CD4-positive, alpha-beta memory T cell (primary cell): ENCODE measurements at places on chromosomes 3 and 15.

DNA sequence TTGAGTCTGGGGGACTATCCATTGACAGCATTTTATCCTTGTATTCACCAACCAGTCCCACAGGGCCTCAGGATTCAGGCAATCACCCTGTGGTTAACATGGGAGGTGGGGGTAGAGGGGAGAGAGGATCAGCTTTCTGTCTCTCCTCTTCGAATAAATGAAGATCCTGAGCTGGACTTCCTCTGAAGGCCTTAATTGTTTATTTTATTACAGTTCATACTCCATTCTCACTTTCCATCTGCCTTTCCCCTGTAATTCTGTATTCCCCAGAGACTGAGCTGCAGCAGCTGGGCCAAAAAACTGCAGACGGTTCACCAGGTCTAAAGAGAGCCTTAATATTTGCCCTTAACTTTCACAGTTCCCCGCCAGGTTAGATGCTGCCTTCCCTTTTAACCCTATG is 11.9 kb downstream of the TAGLN3 start:
- DNase-seq = no peak

- DNase-seq = no peak
These were observed 29.7 kb downstream of the TEX9 start for GRCh38 chr15:56394909-56395308.

DNA sequence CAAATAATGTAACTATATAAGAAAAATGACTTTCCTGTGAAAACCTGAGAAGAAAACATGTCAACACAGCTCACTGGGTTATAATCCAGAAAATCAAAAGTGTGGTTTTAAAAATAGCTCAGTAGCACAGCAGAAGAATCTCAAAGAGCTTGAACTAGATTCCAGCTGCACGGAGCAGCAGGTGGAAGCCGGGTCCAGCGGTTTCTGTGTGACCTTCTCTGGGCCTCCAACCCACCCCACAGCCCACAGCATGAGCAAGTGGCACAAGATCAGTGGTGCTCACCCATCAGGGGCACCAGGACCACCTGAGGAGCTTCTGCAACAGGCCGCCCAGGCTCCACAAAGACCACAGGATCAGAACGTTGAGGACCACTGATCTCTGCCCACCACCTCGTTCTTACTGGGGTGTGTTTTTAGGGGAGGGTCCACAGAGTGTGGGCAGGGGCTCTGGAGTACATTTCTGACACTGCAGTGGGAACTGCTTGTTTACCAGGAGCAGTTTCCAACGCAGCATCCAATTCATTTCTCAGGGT is 23.2 kb downstream of the SLC41A3 start:
- no peak for DNase-seq

DNA sequence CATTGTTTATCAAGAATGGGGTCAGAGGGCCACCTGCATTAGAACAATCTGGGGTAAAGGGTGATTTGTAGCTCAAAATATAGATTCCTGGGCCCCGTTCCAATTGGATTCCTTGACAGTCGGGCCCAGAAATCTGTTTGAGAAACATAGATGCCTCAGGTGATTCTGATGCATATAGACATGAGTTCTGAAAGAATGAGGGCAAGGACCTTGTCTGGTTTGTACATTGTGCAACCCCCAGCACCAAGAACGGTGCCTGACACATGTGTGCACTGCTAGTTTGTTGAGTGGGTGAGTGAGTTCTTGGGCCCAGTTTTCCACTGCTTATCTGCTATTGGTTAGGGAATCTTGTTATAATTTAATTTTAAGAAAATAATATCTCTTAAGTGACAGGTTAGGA is 16.6 kb downstream of the CRYBG3 start:
- no peak for DNase-seq

DNA sequence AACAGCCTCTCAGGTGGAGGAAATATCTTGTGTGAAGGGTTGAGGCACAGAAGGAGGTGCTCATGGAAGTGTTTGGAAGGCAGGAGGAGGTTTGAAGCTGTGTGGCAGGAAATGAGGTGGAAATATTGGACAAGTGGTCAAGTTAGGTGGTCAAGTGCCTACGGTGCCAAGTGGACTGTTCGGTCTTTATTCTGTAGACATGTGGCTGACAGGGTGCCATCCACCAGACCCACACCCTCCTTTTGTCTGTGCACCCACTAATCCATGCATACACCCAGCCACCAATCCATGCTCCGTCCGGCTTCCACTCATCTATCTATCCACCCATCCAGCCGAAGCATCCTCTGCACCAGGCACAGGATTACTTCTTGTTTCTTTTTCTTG is 2.2 kb downstream of the SLC6A20 start:
- DNase-seq = no peak

- no peak for DNase-seq
These were observed 155.1 kb upstream of the LRRFIP2 start for GRCh38 chr3:37329465-37329864.

DNA sequence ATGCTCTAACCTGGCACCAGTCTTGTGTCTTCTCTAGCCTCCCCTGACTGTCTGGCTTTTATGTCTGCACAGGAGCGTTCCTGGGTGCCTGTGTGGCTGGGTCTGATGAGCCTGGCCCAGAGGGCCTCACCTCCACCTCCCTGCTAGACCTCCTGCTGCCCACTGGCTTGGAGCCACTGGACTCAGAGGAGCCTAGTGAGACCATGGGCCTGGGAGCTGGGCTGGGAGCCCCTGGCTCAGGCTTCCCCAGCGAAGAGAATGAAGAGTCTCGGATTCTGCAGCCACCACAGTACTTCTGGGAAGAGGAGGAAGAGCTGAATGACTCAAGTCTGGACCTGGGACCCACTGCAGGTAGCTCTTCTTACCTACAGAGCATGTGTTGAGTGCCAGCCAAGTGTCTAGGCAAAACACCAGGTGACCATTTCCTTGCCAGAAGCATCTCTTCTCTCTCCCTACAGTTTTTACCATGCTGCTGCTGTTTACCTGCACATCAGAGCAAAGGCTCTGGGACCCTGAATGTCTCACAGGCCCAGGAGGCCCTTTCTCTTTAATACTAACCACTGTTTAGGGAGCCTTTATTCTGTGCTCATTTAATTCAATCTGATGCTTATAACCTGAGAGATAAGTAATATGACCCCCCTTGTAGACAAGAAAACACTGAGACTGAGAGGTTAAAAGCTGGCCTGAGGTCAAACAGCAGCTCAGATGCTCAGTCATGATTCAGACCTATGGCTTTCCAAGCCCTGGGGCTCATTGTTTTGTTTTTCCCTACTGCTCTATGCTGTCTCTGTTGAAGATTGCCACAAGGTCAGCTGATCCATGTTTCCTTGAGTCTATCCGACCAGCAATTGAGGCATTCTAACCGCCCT is 10.4 kb downstream of the PODXL2 start:
- no peak for DNase-seq

DNA sequence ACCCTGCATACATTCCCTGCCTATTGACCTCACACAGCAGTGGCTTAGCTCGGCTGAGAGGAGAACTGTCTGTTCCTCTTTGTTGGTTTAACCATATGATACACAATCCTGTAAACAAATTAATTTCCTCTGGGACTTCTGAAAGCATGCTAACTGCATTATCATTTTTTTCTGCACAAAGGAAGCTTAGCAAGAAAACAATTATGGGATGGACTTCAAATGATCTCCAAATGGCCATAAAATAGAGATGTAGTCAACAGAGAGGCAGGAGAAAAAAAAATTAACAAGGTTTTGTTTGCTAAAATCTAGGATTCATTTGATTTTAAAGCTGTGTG is 14.4 kb upstream of the TMC3 start:
- DNase-seq = no peak

- no peak for DNase-seq
These were observed 164.3 kb upstream of the LRIG1 start for GRCh38 chr3:66665021-66665695.

- no peak for DNase-seq
These were observed 6.4 kb upstream of the EID1 start for GRCh38 chr15:48871542-48871941.

DNA sequence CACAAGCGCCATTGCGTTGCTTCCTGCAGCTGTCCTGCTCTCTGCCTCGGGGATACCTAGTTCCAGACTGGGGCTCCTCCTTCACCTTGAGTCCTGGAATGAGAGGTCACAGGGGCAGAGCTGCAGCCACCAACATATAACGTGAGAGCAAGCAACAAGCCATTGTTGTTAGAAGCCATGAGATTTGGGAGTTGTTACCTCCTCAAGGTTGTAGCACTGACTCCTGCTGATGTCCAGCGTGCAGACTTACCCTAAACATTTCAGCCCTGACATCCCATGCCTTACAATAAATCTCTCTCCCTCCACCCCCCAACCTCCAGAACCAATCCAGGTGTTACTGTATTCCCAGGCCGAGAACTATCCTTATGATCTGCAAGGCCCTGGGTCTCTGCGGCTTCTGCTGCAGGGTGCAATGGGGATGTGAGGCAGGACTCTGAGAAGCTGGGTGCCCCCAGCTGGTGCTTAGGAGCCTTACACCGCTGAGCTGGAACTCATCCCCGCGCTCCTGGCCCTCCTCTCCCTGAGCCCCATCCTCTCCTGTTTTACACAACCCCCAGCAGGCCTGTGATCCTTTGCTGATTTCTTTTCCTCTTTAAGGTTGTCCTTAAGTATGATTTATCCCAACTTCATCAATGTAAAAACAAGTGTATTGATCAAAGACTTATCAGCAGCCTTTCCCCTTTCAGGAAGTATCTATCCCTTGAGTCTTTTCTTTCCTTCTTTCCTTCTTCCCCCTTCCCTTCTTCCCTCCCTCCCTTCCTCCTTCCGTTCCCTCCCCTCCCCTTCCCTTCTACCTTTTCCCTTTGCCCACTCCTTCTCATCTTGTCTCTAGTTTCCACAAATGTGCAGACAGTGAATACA is 84.2 kb upstream of the ABHD2 start:
- no peak for DNase-seq

DNA sequence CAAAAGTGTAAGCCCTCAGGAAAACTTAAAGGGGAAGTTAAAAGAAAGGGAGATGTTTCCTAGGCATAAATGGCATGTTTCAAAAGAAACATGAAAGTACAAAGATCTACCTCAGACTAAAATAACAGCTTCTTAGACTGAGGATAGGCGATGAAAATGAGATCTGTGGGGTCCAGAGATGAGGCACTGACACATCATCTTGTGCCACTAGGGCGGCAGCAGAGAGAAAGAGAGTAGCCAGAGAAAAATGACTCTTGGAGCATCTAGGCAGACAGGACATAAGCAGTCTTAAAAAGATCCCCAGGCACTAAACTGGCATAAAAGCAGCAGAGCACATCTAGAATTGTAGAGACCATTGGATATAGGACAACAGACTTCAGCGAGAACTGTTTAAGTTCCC is 42.5 kb upstream of the RFX7 start:
- DNase-seq = no peak

DNA sequence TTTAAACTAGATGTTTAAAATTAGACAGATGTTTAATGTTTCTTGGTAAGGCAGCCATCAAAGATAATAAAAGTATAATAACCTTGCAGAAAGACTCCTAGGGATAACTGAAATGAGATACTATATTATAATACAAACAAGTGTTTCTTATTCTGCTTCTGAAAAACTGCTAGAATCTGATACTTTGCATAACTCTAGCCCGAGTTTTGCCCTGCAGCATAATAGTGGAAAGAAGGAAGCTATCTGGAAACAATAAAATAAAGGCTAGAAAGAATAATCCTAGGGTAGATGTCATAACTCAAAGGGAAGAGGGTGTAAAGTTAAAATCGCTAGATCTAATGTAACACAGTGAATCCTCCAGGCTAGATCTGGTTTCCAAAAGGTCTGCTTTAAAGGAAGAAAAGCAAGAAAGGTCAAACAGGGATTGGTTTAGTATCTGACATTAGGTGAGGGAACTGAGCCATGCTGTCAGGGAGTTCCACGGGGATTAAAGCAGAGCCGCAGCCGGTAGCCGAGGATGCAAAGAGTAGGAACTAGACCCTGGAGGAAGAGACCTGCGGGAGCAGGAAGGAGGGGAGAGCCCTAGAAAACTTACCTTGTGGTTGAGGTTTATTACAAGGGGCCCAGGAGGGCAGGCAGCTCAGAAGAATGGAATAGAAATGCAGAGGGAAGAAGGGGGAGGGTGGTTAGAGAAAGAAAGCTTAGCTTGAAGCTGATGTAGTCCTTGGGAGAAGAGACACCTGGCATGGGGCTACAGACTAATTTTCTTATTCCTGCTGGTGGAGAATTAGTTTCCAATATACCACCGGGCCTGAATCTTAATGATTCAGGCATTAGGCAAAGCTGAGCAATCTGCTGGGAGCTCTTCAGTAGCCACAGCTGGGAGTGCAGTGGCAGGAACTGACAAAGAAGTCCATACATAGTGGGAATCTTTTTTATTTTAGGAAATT is 46.1 kb upstream of the TUSC7 start:
- DNase-seq = no peak

DNA sequence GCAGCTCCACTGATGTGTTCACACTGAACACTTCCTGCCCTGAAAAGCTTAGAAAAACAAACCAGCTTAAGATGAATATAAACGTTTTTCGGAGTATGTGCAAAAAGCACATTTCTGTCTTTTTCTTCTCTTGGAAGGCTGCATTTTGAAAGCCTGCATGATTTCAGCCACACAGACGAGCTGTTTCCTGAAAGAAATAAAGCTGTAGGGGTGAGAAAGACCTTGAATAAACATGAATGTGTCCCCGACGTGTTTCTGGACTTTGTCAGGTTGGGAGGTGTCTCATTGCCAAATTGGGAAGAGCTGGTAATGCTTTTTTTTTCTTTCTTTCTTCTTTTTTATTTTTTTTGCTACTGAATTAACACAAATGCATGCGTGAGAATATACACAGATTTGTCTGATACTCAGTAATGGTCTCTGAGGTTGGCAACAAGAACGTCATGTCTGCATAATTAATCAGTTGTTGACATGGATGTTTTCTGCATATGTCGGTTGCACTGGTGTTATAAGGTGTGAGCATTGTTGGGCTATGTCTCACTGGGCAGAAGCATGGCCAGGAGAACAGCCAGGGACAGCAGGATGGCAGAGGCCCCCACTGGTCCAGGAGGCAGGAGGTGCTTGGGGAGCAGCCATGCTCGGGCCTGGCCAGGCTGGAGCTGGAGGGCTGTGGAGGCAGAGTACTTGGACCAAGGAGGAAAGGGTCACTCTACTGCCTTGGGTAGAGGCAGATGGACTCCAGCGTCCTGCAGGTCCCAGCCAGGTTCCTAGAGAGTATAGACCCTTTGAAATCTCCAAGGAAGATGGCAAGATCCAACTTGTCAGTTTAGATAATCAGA is 39.0 kb downstream of the ADAMTSL3 start:
- DNase-seq = no peak
